ENCODE measurements at places on chromosomes 4 and X.

- no peak for DNase-seq
These were observed 662 bp downstream of the APBB2 start for GRCh38 chr4:41213625-41214135.

DNA sequence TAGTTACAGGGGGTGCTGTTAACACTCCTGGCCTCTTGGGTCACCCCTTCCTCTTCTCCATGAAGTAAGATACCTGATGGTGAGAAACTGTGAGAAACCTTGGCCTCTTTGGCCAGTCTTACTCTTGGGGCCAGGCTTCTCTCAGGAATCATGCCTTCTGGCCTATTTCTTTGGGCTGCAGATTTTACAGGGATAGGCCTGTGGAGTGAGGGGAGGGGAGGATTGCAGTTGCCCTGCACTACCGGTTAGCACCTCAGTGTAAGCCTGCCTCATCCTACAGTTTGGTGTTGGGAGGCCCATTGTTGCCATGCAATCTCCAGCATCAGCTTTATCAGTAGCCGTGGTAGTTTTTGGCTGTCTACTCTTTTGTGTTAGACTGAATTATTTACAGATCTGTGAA is 7.6 kb upstream of the PGRMC2 start:
- no peak for DNase-seq

DNA sequence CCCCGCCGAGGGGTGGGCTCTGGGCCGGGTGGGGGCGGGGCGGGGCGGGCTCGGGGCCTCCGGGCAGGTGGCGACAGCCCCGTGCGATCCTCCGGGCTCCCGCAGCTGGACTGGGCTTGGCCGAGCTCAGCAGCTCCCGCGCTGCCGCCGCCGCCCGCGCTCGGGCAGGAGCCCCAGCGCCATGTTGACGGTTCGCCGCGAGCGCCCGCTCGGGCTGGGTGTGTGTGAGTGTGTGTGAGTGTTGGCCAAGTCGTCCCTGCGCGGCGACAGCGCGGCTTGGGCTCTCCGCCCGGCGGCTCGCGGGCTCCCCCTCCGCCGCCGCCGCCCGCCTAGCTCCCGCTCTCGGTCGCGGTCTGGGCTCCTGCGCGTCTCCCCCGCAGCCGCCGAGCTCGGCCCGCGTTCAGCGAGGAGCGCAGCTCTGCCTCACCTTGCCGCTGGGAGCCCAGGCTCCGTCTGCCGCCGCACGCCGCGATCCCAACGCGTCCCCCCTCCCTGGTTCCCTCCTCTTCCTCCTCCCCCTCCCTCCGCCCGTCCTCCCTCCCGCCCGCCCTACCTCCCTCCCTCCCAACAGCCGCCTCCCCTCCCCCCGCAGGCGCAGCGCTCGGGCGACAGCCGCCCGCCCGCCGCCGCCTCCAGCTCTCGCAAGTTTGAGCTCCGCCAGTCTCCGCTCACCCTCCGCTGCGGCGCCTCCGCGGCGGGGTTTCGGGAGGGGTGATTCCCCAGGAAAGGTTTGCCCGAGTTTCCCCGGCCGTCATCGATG is at the start of gene BCOR:
Gene BCOR, minus strand, starts transcription at position 455 of the 760 bp plus-strand sequence. CDS start 20,029 bp downstream, outside the sequence.
- no peak for DNase-seq

DNA sequence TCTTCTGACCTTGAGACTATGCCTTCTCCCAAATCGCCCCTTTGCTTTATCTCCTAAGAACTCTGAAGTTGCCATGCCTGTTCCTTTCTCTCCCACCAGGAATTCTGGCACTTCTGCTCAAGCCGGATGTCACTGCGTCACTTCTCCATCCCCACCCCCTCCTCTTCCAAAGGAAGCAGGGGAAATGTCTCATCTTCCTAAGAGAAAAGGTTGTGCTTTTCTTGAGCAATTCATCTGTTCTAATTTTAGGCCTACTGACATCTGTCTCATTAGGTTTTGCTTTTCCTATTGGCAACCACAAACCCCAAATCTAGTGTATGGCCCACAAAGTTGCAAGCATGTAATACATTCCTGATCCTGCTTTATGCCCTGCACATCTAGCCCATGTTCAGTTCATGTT is 163.1 kb upstream of the PLAC1 start:
- DNase-seq, result no peak

DNA sequence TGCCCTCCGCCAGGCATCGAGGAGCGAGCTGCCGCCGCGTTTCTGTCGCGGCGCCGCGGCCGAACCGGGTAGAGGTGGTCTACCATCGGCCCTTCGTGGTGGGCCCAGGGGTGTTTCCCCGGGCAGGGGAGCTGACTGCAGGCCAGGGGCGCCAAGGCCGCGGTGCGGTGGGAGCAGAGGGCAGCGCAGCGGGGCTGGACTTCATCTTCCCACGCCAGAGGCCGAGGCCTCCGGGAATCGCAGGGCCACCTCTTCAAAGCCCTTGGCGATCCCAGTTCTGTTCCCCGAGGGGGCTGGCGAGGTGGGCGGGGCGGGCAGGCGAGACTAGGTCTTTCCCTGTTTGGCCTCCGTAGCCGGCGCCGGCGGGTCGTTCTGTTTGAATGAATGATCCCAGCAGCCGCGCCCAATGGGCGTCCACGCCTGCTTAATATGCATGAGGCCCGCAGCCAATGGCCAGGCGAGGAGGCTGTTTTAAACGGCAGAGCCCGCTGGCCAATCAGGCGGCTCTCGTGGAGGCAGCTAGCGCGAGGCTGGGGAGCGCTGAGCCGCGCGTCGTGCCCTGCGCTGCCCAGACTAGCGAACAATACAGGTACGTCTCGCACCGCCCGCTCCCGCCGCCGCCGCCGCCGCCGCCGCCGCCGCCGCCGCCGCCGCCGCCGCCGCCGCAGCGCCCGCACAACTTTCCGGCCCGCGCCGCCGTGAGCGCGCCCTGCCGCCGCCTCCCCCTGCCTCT is at the start of gene HMGB3:
Gene HMGB3, plus strand, starts transcription at position 548 of the 733 bp plus-strand sequence. CDS start 2,265 bp downstream, outside the sequence.
- peak; percentile 74 for DNase-seq

GRCh38 chr4:184348311-184349233 is 125.8 kb downstream of the IRF2 start:
- no peak for DNase-seq

DNA sequence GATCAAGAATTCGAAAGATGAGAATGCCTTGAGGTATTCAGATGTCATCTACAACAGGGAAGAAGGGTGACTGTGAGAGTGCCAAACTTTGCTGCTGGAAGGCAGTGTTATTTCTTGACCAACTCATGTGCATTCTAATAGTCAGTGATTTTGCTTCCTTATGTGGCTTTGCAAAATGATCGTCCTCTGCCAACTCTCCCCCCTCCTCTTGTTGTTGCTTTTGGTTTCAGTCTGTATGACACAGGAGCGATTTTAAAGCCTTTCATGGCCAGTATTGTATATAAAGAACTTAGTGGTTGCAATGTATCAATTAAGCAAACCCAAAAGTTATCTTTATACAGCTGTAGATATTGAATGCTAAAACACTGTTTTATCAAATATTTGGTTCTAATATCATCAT is 379.1 kb downstream of the IL1RAPL1 start:
- no peak for DNase-seq

- DNase-seq, result peak; percentile 17
These were observed 27.4 kb upstream of the SPON2 start for GRCh38 chr4:1199556-1200331.

GRCh38 chrX:138794246-138794645 is 82.7 kb upstream of the FGF13 start:
- no peak for DNase-seq

DNA sequence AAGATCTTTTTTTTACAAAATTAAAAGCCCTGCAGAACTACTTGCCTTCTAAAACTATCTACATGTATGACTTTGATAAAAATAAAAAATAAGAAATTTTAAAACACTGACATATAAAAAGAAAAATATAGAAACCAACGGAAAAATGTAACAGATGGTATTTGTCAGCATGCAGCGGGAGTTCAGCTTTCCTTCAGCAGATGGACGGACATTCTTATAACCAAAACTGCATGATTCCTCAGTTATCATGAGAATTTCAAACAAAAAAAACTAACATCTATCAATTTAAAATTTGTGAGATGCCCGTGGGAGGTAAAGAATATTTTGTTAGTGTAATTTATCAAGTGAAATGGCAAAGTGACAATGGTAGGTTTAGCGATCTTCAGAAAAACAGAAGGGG is 23.2 kb downstream of the RWDD4 start:
- DNase-seq, result no peak

DNA sequence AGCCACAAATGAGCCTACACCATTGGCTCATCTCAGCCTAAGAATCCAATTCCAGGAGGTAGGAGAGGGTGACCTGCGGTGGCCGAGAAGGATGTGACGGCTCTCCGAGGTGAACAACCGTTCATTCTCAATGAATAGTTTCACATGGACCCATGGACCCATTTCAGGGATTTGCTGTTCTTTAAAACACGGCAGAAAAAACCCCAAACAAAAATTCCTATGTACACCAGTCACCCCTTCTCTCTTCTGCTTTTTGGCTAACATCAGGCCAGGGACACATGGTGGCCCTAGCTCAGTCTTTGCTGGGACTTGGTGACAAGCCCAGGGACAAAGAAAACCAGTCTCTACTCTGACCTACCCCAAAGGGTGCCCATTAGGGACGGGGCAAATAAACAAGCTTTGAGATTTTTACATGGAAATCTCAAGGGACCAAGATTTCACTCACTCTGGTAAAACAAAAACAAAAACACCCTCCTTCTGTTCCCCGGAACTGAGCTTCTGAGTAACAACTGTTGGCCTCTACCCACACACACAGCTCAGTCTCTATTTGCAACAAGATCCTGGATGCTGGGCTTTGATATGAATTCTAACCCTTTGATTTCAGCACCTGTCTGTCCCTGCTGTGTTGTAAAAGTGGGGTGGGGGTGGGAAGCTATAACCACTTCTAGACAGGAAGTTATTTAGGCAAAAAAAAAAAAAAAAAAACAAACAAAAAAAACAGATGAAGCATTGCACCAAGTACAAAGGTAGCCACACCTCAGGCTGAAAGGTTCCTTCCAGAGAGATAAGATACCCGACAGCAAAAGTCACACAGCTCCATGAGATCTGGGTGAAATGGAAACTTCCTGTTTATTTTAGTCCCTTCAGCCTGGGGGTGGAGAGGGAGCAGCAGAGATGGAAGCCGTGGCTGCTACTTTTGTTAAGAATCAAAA is 49.0 kb downstream of the DDX3X start:
- no peak for DNase-seq

- DNase-seq, result no peak
These were observed 32.5 kb upstream of the ELF2 start for GRCh38 chr4:139209470-139210063.

DNA sequence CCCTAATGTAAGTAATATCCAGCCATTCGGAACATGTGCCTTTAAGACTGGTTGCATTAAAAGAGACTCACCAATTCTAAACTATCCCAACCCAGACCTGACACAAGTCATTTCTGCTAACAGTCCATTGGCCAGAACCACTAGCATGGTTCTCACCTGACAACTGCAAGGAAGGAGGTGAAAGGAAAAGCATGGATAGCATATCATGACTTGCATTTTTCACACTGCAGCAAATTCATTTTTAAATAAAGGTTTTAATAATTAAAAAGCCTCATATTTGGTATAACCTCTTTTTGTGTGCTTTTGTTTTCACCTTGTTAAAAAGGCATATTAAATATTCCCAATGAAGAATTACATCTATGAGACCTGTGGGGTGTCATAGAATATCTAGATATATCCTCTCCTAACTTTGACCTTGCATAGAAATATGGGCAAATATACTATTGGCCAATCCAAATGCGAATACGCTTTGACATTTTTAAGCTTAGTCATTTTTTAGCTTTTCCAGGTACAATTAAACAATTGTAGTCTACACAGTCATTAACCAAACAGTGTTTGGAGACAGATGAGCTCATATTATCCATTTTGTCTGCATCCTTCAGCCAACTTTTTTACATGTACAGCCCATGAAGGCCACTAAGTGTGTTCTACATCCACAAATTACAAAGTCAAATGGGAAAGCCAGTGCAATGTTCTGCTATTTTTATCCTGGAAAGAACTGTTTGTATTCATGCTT is 295.3 kb downstream of the PDGFC start:
- DNase-seq, result no peak

DNA sequence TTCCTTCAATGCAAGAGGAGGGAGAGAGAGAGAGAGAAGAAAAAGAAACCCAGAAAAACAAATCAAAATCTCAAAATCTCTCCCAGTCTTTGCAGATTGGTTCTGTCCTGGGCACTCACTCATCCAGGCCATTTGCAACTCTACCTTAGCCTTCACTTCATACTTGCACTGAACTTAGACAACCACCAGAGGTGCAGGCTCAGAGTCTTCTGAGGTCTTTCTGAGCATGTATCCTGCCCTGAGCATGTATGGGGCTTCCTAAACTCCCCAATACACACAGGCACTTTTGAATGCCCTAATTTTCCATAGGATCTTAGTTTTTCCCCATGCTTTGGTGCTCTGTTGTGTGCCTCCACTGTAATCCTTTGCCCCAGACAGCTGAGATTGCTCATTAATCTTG is 2.9 kb downstream of the CFI start:
- no peak for DNase-seq

- no peak for DNase-seq
These were observed 16.8 kb downstream of the MID1 start for GRCh38 chrX:10603612-10604011.

- no peak for DNase-seq
These were observed 116.8 kb upstream of the AGA start for GRCh38 chr4:177558995-177559394.
